ENCODE measurements at places on chromosomes 5 and 9.

DNA sequence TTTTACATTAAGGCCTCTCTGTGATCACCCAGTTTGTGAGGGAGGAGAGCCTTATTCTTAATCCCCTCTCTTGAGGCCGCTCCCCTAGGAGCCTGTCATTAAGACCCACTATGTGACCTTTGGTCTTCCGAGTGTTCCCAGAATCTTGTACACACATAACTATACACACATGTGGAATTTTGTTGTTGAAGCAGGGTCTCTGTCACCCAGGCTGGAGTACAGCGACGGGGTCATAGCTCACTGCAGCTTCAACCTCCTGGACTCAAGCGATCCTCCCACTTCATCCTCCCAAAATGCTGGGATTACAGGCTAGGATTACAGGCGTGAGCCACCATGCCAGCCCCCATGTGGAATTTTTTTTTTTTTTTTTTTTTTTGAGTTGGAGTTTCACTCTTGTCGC lies 14.8 kb upstream of the PHYHD1 start:
- no peak for DNase-seq

- no peak for DNase-seq
Observed at GRCh38 chr9:124139001-124139400, 118.7 kb upstream of the NEK6 start.

- DNase-seq: no peak
Observed at GRCh38 chr9:107637421-107638420, 148.2 kb upstream of the KLF4 start.

GRCh38 chr5:71582945-71583584 lies 4.1 kb upstream of the MCCC2 start:
- DNase-seq: no peak

- DNase-seq: peak; percentile 71
Observed at GRCh38 chr9:109182940-109183798, 16.1 kb upstream of the FRRS1L start.

GRCh38 chr5:42919600-42919999 lies 107.9 kb upstream of the SELENOP start:
- DNase-seq: no peak

- no peak for DNase-seq
Observed at GRCh38 chr5:15601853-15602252, 101.9 kb downstream of the FBXL7 start.

DNA sequence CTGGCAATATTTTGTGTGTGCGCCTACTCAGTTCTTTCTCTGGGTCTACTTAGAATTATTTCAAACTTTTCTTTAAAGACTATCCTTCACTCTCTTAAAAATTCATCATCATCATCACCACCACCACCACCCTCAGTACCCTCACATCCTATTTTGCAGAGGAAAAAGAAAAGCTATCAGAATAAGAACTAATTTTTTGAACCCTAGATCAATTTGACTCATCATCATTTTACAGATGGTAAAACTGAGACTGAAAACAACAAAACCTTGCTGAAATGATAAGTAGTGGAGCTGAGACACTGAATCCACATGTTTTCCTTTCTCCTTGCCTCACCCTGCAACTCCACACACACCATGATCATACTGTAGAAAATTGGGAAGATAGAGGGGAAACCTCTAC lies 119.3 kb downstream of the SSBP2 start:
- no peak for DNase-seq
